ENCODE measurements at places on chromosomes 7 and 10.

DNA sequence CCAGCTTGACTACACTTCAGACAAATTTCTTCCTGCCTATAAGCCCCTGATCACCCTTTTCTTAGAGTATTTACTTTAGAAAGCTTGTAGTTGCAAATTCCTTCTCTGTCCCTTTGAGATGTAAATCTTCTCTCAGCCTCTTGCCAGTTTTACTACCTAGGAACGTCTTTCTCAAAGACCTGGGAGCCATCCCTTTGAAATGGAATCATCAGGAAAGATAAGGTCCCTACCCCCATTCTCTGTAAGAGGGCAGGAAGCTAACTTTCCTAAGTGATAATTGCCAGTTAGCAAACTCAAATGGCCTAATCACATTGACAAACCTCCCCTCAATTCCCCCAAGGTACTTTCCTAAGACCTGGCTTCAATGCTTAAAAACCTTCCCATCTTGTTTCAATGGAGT is 304.5 kb downstream of the MDFIC start:
- ATAC-seq = no peak

- ATAC-seq = no peak
These were observed 46.8 kb downstream of the PRKAR2B start for GRCh38 chr7:107091306-107091705.

DNA sequence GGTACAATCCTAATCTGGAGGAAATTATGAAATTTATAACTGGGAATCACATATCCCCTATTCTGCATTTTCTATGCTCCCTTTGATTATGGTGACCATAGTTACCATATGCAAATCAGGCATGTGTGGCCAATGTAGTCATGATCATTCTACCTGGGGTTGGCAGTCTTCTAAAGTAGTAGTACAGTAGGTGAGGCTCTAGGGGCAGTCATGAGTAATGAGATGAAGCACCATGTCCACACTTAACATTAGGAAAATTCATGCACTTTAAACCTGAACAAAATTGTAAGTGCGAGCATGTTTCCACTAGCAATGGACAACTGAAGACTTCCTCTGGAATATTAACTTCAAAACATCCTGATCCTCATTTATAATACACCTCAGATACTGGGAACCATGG is 545.9 kb downstream of the SUGCT start:
- ATAC-seq = peak; percentile 69

- ATAC-seq = no peak
These were observed 22.7 kb upstream of the PITRM1 start for GRCh38 chr10:3195286-3195685.

DNA sequence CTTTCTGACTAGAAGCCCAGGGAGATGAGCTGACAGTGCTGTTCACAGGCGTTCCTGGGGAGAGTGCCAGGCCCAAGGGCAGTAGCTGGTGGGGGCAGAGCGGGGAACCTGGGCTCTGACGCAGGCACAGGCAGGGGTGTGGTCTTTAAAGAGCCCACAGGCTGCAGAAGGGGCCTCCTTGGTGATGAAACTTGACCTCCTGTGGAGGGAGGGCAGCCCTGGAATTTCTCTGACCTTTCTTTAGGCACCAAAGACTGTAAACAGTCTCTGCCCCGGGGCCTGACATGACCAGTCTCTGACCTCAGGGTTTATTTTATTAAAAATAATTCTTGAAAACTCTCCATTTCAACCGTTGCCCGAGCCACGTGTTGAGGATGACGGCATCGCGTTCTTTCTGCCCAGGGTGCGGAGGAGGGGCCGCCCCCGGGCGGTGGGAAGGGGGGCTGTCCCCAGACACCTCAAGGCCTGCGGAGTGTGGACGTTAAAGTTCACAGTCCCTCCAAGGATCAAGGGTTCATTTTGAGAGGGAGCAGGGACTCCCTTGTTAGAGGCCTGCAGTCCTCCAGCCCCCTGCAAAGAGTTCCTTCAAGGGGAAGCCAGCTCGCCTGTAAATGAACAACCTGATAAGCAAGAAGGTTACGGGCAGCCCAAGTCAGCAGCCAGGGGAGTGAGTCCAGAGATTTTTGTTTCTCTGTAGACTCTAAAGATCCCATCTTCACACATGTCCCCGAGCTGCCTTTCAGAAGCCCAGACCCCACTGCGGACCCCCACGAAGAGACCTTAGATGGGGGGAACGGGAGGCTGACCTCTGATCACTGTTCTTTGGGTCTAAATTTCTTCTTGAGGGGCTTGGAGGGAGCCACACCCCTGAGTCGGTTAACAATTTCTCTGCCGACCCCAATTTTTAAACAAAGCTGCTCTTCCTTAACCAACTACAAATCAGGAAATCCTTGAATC is 128.9 kb downstream of the VIPR2 start:
- ATAC-seq = no peak

GRCh38 chr10:9294132-9294663 is 1239.7 kb downstream of the GATA3 start:
- no peak for ATAC-seq

GRCh38 chr7:152925412-152926147 is 166.0 kb downstream of the ACTR3B start:
- ATAC-seq = no peak

- no peak for ATAC-seq
These were observed 423.2 kb upstream of the PCDH15 start for GRCh38 chr10:55224007-55224781.

- ATAC-seq = no peak
These were observed 435.6 kb downstream of the XPNPEP1 start for GRCh38 chr10:109487691-109488090.
